ENCODE measurements at places on chromosomes 12 and 14.

DNA sequence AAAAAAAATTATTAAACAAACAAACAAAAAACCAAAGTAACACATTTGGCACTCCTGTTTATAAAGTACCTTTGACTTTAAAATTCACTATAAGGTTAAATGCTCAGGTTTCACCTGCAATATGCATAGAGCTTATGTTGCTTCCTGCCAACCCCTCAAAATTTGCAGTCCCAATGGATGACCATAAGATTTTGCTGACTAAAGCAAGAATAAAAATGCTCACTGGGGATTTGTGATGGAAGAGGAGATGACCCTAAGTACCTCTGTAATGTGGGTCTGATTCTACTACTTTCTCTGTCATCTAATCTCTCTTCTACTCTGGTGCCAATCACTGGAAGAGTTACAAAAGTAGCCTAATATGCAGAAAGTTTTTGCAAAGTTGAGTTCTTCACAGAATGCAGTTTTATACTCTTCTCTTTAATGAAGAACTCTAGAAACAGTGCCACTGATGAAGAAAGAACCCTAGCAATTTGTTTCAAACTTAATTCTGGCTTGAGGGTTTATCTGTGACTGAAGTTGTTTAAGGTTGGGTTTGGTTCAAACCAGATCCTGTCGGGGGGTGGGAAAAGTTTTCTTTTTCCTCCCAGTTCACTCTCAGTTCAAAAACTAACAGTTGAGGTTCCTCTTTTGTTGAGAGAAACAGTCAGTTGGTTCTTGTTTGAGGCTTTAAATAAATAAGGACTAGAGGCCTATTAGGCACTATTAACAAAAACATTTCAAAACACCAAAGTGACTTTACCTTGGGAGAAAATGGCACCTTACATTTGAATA is 10.9 kb downstream of the WASHC3 start:
- DNase-seq = no peak

- no peak for DNase-seq
Observed at GRCh38 chr12:93714382-93714781, 37.2 kb downstream of the CRADD start.

- no peak for DNase-seq
Observed at GRCh38 chr12:31991146-31991545, 31.9 kb downstream of the RESF1 start.

DNA sequence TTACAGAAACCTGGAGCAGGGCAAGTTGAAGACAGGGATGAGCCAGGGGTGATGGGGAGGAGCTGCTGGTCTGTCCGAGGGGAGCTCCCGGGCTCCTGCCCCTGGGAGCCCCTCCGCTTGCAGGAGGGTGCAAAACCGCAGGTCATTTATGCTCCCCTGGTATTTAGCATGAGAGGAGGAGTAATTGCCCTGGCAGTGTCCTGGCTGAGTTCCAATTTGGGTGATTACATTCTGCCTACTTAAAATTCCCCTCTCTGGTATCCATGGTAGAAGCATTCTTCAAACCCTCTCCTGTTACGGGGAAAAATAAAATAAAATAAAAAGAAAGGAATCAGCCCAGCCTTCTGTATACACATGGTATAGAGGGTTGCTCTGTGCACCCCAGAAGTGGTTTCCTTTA is 61.7 kb upstream of the VRK1 start:
- DNase-seq = peak; percentile 84

- DNase-seq = peak; percentile 31
Observed at GRCh38 chr12:79555028-79555925, 135.5 kb downstream of the PAWR start.

GRCh38 chr12:31999692-32000091 is 40.5 kb downstream of the RESF1 start:
- no peak for DNase-seq

DNA sequence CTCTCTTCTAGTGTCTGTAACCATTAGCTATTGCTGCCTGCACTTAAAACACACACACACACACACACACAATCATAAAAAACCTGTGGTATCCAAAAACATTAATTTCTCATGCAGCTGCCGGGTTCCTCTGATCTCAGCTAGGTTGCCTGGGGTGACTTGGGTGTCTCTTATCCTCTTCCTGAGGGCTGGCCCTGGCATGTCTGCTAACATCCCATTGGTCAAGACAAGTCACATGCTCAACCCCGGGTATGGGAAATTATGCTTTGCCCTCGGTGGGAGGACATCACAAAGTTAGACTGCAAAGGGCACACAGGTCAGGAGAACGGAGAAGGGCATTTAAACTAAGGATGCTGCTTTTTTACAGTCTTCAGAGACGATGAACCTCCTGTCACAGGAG is 55.7 kb downstream of the TRPV4 start:
- DNase-seq = no peak

DNA sequence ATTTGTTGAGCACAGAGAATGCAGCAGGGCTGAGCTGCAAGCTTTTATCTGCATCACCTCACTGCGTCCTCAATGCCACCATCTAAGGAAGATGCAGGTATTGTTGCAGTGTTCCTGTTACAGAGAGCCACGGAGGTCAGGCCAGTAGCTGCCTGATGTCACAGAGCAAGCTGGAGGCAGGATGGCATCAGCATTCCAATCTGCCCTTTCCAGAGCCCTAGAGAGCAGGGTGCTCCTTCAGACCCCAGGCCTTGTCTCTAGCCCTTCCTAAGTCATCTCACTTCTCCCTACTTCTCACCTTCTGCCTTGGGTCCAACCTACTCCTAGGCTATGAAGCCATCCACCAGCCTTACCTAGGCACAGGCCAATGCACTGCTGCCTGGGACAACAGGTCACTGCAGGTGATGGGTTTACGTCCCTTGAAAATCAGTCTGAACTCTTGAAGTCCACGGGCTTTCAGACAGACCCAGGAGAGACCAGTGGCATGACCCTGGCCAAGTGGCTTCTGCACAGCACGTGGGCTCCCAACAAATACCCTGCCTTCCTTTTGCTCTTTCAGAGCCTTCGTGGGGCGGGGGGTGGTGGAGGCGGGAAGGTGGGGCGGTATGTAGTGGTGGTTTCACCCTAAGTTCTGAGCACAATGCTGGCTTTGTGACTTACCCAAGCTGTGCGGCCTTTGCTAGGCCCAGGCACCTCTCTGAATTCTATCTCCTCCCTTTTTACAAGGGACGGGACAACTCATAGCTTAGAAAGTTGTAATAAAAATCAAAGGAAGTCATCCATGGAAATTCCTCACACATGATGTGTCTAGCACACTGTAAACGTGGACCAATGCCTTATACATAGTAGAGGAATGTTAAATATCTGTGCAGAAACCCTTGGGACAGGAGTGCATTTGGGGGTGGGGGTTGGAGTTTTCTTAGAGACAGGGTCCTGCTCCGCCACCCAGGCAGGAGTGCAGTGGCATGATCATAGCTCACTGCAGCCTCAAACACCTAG is 136.0 kb downstream of the KSR2 start:
- no peak for DNase-seq

GRCh38 chr12:114371250-114371649 is 34.7 kb downstream of the TBX5 start:
- no peak for DNase-seq

DNA sequence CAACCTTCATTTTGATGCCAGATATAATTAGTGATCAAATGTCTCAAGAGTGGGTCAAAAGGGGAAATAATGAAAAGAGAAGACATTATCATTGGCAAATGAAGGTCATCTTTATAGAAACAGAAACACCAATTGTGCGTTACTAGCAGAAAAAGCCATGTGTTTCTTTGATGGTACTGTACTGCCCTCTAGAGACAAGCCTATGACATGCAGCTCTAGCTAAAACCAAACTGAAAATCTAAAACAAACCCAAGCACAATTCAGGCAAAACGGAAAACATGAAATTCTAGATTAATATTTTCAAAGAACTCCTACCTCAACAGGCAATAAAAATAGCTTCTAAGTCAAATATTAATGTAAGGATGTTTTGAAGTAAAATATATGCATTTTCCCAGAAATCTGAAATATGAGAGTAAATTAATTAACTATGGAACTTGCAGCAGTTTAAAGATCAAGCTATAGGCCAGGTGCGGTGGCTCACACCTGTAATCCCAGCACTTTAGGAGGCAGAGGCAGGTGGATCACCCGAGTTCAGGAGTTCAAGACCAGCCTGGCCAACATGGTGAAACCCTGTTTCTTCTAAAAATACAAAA is 115.4 kb downstream of the KLHL28 start:
- peak; percentile 25 for DNase-seq

GRCh38 chr12:92029902-92030586 is 115.6 kb downstream of the BTG1 start:
- DNase-seq = no peak

GRCh38 chr12:54053751-54054741 is at the start of gene HOXC4:
Gene HOXC4, plus strand, starts transcription at chr12:54053835. Its CDS starts 88 bp downstream, at chr12:54053923.
- DNase-seq = no peak

DNA sequence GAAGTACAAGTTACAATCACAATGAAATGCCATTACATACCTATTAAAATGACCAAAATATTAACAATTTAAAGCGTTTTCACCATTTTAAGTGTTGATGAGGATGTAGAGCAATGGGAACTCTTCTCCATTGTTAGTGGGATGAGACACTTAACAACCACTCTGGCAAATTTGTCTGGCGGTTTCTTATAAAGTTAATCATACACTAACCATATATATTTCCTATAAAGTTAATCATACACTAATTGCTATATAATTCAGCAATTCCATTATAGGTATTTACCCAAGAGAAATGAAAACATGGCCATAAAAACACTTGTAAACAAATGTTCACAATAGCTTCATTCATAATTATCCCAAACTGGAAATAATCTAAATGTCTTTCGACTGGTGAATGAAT is 35.9 kb downstream of the JKAMP start:
- no peak for DNase-seq

- no peak for DNase-seq
Observed at GRCh38 chr14:96176275-96176674, 28.4 kb upstream of the BDKRB2 start.

GRCh38 chr12:132490422-132491137 is 629 bp downstream of the FBRSL1 start:
- no peak for DNase-seq

- DNase-seq = no peak
Observed at GRCh38 chr12:112906712-112907414, at the start of gene OAS1. Gene OAS1, plus strand, starts transcription at chr12:112906962. Its CDS starts 78 bp downstream, at chr12:112907040.

DNA sequence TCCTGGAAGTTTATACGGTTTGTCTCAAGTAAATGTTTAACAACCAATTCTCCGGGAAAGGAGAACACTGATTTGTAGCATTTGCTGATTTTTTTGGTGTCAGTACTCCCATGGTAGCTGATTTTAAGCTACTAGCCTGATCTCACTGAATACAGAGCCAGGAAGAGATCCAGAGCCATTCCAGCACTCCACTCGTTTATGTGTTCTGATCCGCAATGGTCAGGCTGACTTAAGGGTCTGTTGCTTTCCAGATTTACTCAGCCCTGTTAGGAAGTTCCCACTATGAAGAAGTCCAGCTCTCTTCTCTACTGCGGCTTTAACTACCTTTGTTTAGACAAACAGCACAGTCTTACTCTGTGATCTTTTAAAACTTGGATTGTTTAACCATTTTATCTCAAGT is 38.0 kb upstream of the NID2 start:
- no peak for DNase-seq

- DNase-seq = peak; percentile 44
Observed at GRCh38 chr12:15520083-15520482, 197.8 kb downstream of the PTPRO start.

DNA sequence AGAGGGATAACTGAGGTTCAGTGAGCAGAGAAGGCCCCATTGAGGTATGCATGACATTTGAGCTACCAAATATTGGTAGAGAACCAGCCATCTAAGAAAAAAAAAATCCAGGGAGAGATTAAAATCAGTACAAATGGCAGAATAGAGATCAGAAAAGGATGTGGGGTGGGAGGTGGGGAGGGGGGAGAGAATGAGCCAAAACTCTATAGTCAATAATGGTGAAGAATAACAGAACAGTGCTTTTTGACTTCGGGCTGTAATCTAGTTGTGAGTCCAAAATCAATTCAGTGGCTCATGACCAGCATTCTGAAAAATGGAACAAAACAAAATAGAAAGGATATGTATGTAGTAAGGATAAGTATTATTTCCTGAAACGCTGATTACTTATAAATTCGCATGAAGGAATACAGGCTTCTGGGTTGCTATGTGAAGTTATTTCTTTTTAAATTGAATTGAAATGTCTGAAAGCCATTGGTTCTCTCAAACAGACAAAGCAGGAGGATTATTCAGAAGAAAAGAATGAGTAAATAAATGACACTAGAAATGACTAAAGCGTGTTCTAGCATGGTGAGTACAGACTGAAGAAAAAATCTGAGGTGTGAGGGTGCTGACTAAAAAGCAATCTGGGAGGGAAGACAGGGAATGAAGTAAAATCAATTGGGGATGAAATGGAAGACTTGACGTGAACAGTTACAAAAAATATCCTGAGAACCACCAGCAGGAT is 72.4 kb downstream of the ATP2B1 start:
- DNase-seq = no peak

DNA sequence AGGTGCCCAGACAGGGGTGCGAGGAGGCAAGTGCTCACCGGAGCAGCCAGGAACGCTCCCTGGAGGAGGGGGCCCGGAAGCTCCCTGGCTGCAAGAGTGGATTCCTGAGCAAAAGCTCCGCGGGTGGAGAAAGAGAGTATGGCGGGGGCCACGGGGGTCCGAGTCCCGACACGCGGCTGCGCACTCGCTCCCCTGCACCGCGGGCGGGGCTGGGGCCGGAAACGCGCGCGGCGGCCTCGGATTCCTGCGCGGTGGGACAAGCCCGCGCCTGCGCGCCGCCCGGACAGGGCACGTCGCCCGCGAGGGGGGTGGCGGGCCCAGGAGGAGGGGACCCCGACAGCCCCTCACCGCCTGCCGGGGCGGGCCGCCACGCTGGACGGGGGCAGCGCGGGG is 27.8 kb upstream of the GPR132 start:
- DNase-seq = no peak

- DNase-seq = no peak
Observed at GRCh38 chr12:120719072-120719471, 6.6 kb upstream of the ACADS start.

DNA sequence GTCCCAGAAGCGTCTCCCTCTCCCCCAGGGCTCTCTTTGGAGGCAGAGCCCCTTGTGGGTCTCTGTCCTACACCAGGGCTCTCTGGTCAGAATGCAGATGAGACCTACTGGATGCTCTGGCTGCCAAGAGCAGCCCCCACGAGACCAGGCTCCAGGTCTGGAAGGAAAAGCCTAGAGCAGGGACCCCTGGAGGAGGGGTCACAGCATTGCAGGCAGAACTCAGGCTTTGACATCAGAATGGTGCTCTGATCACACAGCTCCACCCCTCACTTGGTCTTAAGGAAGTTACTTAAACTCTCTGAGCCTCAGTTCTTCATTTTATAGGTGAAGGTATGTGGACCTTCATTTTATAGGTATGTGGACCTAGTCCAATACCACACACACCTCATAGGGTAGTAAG is 83.1 kb downstream of the ARL6IP4 start:
- no peak for DNase-seq

DNA sequence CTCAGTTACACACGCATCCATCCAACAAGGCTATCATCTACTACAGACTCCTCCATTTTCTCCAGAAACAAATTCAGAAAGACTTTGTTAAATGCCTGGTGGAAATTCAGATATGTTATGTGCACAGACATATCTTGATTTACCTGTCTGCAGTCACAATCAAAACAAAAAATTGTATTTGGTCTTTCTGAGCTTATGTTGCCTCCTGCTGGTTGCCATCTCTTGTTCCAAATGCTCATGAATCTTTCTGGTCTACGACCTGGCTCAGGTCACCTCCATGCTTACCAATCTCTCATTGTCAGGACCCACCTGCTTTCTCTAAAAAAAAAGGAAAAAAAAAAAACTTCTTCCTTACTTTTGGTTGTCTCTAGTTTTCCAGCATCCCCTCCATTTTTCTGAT is 169.2 kb upstream of the PLXNC1 start:
- DNase-seq = no peak
